ENCODE measurements at places on chromosomes 7 and 10. TPM values are rescaled to one million over a fixed set of nuclear protein-coding genes. Genes with fewer than 3 reads are reported as not detected.

DNA sequence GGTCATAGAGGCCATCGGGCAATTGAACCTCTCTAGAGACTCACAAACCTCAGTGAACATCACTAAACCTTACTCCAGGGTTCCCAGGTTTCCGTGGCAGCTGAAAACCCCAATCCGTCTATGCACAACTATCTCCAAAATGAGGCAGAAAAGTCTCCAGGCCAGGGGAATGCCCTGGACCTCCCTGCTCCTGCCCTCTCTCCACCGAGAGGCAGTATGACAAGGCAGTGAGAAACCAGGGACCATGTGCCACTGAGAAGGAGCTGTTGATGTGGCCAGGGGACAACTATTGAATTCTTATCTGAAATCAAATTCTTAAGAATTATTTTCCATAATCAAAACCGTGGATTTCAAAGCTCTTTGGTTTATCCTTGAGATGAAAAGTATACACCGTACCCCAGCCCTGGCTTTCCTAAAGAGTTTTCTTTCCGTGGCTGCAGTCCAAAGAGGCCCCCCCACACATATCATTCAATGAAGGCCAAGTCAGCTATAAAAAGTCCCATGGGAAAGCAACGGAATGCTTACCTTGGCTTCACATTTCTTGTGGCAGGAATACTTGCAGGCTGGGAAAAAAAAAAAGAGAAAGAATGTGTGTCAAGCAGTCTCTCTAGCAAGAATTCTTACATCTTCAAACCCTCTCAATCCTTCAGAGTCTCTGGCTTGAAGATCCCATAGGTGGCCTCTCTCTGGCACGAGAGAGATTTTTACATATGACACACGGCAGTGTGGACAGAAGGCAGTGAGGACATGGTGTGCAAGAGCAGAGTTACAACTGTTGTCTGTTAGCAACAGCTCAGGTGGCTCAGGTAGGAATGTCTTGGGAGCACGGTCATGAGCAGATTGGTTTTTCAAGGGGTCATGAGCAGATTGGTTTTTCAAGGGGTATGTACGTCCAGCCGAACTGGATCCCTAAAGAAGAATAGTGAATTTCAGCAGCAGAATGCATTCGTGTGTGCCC lies 75.2 kb downstream of the TNS3 start:
- H3K27me3 ChIP-seq = no peaks in the 10 kb centered on the region
- H3K4me3 ChIP-seq = no peak overlapping the region
- peaks cover 4% of the 10 kb centered on the region for H3K36me3 ChIP-seq
- H3K4me1 ChIP-seq = peaks cover 4% of the 10 kb centered on the region

The PRKAR1B gene
- polyA plus RNA-seq = 11.8 TPM

The GDF10 gene
- 0.08 TPM for polyA plus RNA-seq

- no peak overlapping the region for H3K27ac ChIP-seq
- H3K27me3 ChIP-seq = no peaks in the 10 kb centered on the region
- no peak for DNase-seq
- H3K4me1 ChIP-seq = no peaks in the 10 kb centered on the region
- H3K4me3 ChIP-seq = no peak overlapping the region
- H3K36me3 ChIP-seq = no peaks in the 10 kb centered on the region
These were observed 121.2 kb downstream of the FAM107B start for GRCh38 chr10:14653271-14654161.

The TRPV5 gene
- polyA plus RNA-seq = not detected

GRCh38 chr10:85578860-85579259 lies 787.7 kb downstream of the GRID1 start:
- no peak overlapping the region for H3K27ac ChIP-seq
- H3K27me3 ChIP-seq = no peaks in the 10 kb centered on the region
- no peaks in the 10 kb centered on the region for H3K36me3 ChIP-seq
- DNase-seq = no peak
- H3K4me3 ChIP-seq = no peak overlapping the region
